ENCODE measurements at places on chromosomes 11 and 22.

- DNase-seq = no peak
These were observed 123.4 kb downstream of the SEZ6L start for GRCh38 chr22:26292667-26292995.

DNA sequence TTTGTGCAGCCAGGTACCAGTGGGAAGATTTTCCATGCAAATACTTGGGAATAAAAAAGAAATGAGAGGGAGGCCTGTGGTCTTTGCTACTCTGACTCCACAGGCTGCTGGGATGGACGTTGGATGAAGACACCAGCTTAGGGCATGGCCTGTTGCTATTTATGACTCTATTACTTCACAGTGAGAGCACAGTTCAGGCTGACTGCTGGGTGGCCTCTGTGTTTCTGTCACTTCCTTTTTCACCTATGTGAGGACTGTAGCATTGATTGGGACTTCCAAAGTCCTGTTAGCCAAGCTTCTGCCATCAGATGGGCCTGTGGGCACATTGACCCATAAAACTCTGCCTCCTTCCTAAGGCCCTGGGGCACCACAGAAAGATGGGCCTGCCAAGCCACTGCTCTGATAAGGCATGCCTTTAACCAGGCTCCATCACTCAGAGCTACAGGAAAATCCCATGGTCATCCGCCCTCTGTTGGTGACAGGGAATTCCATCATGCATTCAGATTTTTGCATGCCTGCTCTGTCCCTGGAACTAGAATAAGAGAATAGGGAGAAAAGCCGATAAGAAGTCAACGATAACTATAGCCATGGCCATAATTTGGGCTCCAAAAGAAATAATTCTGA lies 64.6 kb downstream of the KCNJ1 start:
- no peak for DNase-seq

- DNase-seq = no peak
These were observed 101.0 kb downstream of the PTPRJ start for GRCh38 chr11:48081151-48082010.

DNA sequence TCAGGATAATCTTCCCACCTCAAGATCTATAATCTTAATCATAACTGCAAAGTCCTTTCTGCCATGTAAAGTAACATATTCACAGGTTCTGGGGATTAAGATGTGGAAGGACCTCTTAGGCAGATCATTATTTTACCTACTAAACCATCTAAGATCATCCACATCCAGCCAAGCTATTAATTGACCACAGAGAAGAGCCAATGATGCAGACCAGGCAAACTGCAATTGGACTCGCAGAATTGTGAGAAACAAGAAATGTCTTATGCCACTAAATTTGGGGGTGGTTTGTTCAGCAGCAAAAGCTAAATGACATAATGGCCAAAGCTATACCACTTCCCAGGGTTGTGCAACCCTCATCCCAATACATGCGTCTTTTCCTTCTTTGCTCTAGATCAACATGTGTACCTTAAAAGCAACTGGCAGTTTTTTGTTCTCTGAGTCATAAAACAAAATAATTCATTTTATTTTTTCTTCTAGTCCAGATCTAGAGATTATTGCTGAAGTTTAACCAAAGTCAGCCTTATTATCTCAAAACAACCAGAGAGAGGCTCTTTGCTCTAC lies 88.7 kb upstream of the CHRM4 start:
- DNase-seq = no peak

GRCh38 chr22:32862936-32863661 lies 61.6 kb downstream of the TIMP3 start:
- DNase-seq = no peak

GRCh38 chr11:63839508-63840355 lies 822 bp downstream of the MARK2 start:
- no peak for DNase-seq

- peak; percentile 8 for DNase-seq
These were observed 74.9 kb upstream of the HORMAD2 start for GRCh38 chr22:30005213-30005857.

DNA sequence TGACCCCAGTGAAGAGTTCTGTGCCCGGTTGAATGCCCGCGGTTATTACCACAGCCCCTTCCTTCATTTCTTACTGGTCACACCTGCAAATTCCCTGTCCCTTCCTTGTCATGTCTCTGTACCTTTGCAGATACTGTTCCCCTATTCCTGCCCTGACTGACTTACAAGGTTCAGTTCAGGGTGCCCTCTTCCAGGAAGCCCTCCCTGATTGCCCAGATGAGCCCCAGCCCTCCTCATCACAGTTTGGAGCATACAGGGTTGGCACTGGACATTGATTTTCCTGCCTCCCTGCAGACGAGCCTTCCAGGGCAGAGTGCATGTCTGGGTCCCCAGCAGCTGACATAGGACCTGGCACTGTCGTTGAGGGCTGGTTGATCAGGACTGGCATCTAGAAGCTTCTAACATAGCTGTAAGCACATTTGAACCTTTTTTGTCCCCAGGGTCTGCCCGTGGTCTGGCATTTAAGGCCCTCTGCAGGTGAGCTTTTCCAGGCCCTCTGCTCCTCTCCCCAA lies 70.4 kb upstream of the SHISAL1 start:
- DNase-seq = no peak

DNA sequence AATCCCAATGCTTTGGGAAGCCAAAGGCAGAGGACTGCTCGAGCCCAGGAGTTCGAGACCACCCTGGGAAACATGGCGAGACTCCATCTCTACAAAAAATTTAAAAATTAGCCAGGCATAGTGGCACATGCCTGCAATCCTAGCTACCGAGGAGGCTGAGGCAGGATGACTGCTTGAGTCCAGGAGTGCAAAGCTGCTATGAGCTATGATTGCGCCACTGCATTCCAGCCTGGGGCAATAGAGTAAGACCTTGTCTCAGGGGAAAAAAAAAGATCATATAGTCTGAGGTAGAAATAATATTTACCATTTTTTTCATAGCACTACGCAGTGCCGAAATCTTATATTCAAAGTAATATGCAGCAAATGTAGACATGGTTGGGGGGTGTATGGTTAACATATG lies 47.8 kb downstream of the MRTFA start:
- DNase-seq = no peak

DNA sequence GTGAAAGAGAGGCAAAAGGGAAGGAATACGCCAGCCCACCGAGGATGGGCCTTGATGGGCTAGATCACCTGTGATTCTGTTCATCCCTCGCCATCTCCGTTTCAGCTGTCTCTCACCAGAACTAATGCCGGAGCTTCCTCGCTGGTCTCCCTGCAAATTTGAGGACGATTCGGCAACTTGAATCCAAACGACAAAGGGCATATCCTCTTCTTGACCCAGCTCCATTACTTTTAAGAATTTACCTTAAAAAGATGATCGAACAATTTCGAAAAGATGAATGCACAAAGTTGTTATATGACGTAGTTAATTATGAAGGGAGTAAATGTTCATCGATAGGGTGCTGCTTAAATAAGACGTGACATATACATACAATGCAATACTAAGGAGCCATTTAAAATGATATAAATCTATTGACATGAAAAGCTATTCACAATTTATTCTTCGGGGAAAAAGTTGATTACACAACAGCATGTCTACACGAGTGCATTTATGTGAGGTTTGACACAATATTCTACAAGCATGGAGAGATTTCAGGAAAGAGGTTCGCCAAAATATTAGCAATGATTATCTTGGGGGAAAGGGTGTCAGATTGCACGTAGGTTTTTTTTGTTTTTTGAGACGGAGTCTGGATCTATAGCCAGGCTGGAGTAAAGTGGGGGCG lies 937 bp upstream of the FAM168A start:
- no peak for DNase-seq

DNA sequence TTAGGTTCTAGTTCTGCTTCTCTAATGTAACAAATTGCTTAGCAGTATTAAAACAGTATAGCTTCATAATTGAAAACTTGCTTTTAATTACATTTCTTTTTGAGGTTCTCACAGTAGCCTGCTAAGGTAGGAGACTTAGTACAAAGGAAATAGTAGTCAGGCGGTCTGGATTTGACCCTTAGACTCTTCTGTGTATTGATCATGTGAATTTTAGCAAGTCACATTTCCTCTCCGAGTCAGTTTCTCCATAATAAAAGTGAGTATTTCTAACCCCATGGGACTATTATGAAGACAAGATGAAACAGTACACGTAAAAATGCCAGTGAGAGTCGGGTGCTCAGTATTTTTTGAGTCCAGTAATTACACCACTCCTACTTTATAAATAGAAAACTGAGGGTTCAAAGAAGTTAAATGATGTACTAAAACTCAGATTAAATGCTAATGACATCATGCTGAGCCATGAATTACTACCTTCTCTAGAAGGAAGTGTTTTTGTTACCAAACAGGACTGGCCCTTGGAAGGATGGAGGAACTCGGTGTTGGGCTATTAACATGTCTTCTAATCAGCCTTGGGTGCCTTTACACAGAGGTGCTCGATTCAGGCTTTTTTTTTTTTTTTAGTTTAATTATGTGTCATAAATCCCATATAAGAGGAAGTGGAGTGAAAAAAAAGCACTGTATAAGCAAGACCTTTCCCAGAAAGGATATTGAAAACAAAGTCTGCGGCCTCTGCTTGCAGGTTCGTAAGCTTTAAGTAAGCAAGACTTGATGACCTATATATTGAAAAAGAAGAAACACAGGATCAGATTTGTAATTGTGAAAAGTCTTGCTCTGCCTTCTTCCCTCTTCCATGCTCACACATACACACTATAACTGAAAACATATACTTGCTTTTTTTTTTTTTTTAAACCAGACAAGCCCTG lies 109.0 kb downstream of the EMSY start:
- DNase-seq = no peak
